Kidney tubule cell (primary cell): ENCODE measurements at places on chromosomes 7 and 10.

DNA sequence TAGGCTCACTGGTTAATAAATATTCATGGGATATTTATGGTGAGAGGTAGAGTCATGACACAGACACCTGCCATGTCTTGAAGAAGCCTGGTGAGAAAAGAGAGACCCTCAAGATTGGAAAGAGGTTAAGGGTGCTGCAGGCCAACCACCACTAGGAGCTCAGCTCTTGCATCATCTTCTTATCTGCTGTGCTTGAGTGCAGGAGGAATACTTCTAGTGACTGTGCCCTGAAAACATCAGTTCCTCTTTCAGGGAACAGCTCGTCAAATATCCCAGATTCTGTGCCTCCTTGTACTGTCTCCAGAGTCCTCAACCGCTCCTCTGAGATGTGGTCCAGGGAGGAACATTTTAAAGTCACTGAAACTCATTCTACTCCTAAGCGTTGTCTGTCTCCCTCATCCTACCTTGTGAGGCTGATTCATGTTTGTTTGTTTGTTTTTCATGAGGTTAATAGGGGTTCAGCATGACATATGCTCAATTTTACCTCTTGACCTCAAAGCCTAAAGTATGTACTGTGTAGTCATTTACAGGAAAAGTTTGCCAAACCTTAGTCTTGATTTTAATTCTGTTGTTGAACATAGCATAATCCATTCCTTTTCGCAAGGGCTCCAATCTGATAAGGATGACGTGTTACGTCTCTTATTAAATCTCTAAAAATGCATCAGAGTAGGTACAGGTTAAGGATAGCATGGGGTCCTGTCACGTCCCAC is 293.1 kb downstream of the C7orf25 start:
- DNase-seq, result no peak

DNA sequence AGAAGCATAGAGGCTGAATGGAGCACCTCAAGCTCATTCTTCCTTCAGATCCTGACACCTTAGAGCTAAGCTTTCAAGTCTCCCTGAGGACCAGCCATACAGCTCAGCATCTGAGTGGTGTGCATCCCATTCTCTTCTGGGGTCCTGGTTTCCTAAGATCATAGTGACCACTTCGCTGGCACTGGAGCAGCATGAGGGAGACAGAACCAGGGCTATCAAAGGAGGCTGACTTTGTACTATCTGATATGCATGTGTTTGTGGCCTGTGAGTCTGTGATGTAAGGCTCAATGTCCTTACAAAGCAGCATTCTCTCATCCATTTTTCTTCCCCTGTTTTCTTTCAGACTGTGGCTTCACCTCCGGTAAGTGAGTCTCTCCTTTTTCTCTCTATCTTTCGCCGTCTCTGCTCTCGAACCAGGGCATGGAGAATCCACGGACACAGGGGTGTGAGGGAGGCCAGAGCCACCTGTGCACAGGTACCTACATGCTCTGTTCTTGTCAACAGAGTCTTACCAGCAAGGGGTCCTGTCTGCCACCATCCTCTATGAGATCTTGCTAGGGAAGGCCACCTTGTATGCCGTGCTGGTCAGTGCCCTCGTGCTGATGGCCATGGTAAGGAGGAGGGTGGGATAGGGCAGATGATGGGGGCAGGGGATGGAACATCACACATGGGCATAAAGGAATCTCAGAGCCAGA is 31.0 kb downstream of the PRSS2 start:
- no peak for DNase-seq

DNA sequence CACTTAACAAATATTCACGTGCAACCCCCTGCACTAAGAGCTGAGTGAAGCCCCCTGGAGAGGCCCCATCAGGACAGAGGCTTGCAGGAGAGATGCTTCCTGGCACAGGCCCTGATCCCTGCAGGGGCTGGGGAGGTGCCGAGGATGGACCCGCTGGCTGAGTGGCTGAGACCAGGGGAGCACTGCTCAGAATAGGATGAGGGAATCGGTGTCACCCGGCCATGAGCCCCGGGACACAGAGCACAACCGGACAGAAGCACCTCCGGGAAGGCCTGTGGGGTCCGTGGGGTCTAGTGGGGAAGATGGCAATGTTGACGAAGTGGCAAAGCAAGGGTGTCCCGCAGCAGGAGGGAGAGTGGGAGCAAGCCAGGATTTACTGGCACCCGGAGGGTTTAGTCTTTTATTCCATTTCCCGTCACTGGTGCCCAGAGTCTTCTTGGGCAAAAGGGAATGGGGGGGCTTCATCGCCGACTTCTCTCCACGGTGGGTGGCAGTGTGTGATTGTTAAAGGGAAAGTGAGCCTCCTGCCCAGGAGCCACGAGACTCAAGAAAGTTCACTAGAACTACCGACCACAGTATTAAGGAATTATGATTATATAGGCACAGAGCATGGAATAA is 140.7 kb downstream of the ADARB2 start:
- no peak for DNase-seq

- no peak for DNase-seq
These were observed 590.0 kb downstream of the LRMDA start for GRCh38 chr10:76021398-76021797.
